ENCODE measurements at places on chromosomes 7 and 10.

GRCh38 chr10:101588879-101589278 is 758 bp downstream of the DPCD start:
- peak; percentile 38 for DNase-seq

- DNase-seq: peak; percentile 12
Measured at GRCh38 chr10:125768219-125768855, 7.3 kb downstream of the MMP21 start.

DNA sequence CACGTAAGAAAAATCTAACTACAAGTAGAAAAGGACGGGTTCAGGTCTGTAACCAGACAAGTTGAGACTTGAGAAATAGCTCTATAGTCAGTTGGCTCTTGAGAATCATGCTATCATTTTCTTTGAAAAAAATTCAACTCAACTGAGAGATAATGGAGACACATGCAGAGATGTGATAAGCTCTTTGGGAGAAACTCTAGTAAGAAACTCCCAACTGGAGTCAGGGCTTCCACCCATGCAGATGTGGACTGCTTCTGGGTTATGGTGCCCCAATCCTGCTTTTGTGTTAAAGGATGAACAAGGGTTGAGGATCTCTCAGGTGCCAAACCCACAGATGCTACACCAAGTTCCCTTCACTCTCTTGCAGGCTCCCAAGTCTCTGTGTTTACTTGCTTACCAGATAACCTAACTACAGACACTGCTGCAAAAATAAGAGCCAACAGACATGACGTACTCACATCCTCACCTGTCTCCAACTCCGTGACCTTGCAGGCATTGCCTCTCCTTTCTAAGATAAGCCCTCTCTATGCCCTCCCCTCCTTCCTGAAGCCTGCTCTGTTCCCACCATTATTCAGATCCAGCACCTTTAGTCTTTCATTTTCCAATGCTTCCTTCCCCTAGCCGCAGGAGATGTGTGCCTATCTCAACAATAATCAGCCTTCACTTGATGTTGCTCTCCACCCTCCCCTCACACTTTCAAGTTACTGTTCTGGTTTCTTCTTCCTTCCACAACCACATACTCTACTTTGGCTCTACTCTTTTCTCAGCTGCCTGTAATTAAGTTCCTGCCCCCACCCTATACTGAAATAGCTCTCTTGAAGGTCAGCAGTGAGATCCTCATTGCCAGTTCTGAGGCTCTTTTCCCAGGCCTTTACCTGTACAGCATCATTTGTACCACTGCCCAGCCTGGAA is 130.0 kb downstream of the ICA1 start:
- no peak for DNase-seq

GRCh38 chr7:127713758-127714157 is 61.8 kb downstream of the SND1 start:
- no peak for DNase-seq

DNA sequence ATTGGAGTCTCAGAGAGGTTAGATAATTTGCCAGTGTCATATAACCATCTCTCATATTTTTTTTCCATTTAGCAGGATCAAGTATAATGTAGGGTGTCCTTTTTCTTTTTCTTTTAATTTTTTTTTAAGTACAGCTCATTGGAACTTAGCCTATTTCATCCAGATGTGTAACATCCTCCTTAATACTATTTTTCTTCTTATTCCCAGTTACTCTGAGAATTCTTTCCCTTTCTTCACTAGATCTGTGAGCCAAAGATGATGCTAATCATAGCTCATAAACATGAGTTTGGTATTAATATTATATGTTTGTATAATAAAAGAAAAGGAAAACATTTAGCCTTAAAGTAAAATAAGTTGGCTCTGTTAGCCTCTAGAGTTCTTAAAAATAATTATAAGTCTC is 32.8 kb downstream of the PPP1R9A start:
- no peak for DNase-seq

DNA sequence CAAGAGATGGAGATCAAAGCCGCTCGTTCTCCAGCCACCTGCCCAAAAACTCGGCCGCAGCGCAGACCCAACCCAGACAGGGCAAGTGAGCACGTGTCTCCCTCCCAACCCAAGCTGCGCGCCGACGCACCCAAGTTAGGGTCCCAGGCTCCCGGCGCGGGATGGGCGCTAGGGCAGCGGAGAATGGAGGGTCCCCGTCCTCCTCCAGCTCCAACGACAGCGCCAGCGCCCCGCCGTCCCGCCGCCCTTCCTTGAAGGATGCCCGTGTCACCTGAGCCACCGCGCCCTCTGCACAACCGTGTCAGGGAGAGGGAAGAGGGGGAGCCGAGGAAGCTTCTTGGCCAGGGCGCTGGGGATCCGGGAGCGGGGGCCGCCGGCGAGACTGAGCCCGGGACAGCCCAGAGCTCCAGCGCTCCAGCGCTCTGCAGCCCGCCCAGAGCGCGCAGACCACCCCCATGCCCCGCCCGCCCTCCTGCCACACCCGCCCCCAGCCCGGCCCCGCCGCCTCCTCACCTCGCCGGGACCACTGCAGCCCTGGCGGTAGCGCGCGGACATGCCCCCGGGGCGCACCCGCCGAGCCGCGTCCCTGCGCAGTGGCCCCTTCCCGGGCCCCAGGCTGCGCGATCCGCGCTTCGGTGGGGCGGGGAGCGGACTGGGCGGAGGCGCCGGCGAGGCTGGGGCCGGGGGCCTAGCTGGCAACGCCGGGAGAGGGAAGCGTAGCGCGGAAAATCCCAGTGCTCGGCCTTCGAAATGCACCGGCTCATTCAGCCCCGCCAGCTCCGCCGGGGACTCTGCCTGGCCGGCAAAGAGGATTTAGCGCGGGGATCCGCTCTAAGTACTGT is at the start of gene SLC16A12:
Gene SLC16A12 (minus strand): TSS at position 424 of the 842 bp plus-strand sequence. CDS start 73,016 bp downstream, outside the sequence.
- DNase-seq: no peak

GRCh38 chr7:143980746-143981510 is 19.2 kb upstream of the OR6B1 start:
- no peak for DNase-seq

DNA sequence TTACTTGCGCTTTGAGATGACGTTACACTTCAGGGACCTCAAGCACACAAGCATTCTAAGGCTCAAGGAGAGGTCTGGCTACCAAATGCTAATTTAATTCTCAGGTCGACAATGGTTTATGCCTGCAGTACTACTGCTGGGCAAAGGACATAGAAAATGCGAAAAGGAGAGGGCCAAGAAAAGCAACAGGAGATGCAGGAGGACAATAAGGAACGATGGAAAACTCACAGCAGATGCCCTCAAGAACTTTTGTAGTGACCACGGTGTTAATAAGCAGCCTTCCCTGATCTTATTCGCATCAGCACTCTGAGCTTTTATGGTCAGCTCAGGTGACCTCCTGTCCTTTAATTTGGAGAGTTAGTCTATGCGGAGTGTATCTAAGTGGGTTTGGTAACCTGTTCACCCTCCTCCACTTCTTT is 146.3 kb downstream of the GPR85 start:
- no peak for DNase-seq

- peak; percentile 39 for DNase-seq
Measured at GRCh38 chr7:1555813-1556543, at the start of gene TMEM184A. Gene TMEM184A, minus strand, starts transcription at chr7:1556205. Its CDS starts 721 bp downstream, at chr7:1555484.

- no peak for DNase-seq
Measured at GRCh38 chr7:25396668-25397067, 168.4 kb upstream of the NPVF start.

GRCh38 chr10:91311601-91312381 is 91.3 kb downstream of the PCGF5 start:
- no peak for DNase-seq

DNA sequence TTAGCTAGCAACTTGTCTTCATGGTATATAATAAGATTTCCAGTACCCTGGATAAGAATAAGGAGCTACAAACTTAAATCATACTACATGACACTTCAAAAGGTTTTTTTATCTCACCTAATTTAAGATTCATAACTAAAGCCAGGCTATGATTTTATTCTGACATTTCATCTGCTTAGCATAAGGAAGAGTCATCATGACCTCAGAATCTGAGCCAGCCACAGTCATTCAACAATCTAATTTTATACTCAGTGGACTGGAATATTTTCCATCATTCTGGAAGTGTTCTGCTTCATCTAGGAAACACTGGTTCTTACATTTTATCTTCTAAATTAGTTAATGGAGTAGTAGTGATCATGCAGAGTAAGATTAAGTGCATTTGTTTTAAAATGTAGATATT is 102.1 kb upstream of the KCND2 start:
- no peak for DNase-seq

GRCh38 chr7:163971-164881 is 28.1 kb upstream of the FAM20C start:
- DNase-seq: no peak

DNA sequence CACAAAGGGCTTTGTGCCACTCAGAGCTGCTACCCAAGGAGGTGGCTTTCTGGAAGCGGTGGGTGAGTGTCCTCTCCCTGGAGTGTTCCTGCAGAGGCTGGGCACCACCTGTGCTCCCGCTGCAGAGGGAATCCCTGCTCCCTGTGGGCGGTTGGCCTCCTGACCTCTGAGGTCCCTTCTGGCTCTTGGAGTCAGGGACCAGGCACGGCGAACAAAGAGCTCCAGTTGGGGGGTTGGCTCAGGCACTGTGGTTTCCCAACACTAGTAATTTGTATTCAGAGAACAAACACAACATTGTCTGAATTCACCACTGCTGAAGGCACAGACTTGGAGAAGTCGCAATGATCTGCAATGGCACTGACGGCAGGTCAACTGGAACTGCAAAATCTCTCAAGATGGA is 328.9 kb downstream of the PRPF18 start:
- DNase-seq: no peak

DNA sequence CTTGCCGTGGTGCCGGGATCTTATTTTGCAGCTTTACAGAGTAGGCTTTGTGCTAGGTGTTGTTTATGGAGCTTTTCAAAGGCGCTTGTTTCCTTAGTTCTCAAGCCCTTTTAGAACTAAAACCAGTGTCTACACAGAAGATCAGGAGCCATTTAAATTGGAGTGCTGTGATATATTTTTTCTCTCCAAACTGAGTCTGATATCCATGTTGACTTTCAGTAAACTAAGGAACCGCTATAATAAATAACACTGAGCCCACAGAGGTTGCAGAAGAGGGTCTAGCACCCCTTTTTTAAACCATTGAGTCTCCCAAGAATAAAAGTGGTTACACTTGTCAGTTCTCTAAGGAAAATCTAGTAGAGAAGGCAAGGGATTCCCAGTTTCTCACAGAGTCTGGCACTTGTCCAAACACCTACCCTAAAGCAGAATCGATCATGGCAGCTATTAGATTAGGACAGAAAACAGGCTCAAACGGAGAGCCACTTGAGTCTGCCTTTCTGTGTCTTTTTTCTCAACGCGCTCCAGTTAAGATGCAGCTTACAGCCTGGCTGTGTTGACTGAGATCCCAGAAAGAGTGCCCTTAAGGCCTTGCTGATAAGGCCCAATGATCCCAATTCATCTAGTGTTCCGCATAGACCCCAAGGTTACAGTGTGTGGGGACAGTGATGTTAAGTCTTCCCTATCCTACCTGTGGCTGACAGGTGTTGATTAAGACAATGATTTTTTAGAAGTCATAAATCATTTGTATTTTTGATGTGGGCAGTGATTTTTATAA is 804 bp downstream of the TMEM106B start:
- DNase-seq: no peak

DNA sequence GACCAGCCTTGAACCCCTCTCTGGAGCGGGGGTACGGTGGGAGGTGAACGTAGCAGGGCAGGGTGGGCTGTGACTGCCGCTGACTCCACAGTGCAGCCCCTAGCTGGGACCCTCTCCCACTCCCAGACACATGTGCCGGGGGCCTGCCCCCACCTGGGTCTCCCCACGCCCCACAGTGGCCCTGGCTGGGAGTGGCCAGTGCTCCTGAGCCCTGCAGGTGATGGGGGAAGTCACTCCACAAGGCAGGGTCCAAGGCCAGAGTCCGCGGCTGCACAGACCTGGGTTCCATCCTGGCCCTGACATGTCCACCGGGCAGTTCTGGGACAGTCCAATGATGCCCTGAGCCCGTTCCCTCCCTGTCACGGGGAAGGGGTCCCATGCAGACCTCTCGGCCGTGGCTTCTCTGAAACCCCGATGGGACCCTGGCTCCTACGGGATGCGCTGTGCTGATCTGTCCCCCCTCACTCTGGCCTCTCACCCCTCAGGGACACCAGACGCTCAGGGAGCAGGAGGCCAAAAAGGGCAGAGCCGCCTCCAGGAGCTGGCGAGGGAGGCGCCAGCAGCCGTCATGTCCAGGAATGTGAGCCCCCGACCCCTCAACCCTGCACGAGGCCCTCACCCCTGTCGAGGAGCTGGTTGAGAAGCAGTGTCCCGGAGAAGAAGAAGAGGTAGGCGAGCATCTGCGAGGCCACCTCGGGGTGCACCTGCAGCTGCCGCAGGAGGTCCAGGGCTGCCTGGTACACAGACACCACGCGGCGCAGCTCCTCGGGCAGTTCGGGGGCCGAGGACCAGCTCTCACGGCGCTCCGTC is 40.4 kb downstream of the AP5Z1 start:
- no peak for DNase-seq

DNA sequence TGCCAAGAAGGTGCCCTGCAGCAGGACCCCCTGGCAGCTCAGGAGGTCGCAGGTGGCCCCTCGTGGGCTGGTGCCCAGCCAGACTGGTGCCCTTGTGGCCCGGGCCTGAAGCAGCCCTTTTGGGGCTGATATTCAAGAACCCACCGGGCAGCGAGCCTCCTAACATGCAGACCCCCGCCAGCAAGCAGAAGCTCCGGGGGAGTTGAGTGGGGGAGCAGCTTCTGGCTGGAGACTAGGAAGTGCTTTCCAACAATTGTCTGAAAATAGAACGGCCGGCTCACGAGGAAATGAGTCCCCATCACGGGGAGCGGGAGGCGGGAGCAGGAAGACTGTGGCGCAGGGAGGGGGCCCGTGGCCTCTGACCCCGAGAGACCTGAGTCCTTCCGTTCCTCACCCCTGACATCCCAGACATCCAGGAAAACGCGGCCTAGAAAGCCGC is 9.5 kb upstream of the INTS1 start:
- no peak for DNase-seq

DNA sequence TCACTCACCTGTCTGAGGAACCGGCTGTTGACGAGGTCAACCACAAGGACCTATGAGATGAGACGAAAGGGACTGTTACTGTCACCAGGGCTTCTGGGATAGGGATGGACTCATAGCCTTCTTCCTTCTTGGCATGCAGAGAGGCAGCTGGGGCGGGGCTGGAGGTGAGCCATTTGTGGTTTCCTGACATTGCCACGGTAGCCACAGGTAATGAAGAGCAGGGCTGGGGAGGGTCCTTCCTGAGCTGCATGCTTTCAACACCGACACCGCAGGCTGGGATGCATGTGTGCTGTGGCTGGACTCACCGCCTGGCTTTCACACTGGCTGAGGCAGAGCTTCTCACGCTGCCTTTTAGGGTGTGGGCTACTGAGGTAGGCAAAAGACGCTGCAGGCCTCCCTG is 46.4 kb upstream of the MKRN1 start:
- no peak for DNase-seq

DNA sequence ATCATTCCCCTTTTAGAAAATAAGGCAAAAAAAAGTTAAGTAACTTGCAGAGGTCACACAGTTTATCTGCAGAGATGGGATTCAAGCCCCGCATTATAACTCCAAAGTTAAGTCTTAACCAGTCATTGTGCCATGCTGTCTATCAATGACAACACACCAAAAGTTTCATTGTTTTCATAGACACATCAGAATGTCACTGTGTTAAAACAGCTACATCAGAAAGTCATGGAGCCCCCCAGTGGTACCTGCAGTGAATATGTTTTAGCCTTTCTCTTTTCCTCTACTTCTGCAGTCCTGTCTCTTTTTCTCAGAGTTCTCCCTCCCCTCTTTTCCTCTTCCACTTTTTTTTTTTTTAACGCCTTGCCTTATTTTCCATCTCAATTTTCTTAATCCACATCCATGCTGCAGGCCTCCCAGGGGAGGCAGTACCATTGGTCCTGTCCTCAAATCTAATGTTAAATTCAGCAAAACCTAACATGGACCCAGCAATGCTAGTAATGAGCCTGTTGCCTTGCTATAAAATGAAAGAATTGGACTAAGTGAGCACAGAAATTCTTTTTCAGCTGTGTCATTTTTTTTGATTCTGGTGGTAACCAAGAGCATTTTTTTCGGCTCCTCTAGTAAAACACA is 3.8 kb upstream of the NRCAM start:
- peak; percentile 62 for DNase-seq
